ENCODE measurements at places on chromosomes 5 and 9.
A peak's percentile ranks its signal among the peaks of the same experiment; 100 is the strongest.

- DNase-seq, result no peak
These were observed 52.5 kb downstream of the ANKDD1B start for GRCh38 chr5:75663579-75664284.

- DNase-seq, result no peak
These were observed 13.9 kb downstream of the TGFBI start for GRCh38 chr5:136042665-136043121.

DNA sequence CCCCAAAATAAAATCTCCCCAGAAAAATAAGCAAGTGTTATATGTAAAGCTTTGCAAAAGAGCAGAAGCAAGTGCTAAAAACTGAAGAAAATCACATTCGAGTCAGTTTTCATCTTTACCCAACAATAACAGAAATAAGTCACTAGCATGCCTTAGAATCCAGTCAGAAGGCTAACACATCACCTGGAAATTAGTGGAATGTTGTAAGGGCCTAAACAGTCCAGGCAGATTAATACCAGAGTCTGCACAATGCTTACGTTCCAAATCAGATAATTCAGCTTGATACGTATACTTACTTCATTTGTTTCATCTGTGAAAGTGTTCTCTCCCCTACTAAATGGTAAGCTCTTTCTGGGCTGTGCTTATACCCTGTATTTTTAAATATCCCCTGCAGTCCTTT is 42.7 kb downstream of the SUSD1 start:
- no peak for DNase-seq

- no peak for DNase-seq
These were observed 356.4 kb upstream of the CCNH start for GRCh38 chr5:87769157-87769556.

DNA sequence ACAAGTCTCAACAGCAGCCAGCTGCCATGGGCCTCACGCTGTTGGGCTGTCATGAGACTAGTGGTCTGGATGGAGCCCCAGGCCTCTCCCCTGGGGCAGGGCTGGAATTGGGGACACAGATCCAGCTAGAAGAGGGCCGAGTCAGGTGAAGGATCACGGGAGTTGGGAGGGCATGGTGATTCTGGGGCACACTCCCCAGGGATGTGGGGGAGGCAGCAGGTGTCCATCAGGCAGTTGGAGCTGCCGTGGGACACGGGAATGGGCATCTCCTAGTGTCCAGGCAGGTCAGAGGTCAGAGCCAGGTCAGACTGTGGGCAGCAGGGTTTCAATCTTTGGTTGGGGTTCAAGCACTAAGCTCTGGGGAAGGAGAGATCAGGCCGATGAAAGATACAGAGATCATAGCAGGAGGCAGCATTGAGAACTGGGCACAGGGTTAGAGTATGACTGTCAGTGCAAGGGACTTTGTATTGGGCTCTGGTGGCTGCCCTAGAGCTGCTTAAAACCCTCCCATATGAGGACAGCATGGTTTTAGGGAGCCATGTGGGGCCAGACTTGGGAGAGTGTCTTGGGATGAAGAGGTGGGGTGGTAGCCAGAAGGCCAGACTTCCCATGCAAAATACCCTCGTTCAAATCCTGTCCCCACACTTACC is 59.2 kb downstream of the ARHGEF37 start:
- DNase-seq, result no peak

DNA sequence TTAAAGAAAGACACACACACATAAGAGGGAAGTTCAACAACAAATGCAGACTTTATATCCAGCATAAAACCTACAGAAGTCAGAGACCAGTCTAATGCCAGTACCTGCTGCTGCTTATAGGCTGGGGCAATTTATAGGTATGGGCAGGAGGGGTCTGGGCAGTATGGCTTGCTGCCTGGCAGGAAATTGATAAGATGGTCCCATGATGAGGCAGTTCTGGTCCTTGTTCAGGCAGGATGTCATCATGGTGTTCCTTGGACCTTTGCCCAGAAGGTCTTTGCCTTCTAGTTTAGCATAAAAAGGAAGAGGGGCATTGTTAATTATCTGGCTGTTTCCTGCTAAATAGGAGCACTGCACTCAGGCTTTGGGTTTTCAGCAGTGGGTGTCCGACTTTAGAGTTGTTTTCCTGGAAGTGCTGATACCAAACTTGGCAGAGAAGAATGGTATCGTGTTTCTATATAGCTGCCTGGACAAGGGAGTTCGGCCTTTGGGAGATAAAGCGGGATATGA is 10.4 kb upstream of the PDCD1LG2 start:
- no peak for DNase-seq

- no peak for DNase-seq
These were observed 607.4 kb downstream of the KIF4B start for GRCh38 chr5:155620821-155621410.

DNA sequence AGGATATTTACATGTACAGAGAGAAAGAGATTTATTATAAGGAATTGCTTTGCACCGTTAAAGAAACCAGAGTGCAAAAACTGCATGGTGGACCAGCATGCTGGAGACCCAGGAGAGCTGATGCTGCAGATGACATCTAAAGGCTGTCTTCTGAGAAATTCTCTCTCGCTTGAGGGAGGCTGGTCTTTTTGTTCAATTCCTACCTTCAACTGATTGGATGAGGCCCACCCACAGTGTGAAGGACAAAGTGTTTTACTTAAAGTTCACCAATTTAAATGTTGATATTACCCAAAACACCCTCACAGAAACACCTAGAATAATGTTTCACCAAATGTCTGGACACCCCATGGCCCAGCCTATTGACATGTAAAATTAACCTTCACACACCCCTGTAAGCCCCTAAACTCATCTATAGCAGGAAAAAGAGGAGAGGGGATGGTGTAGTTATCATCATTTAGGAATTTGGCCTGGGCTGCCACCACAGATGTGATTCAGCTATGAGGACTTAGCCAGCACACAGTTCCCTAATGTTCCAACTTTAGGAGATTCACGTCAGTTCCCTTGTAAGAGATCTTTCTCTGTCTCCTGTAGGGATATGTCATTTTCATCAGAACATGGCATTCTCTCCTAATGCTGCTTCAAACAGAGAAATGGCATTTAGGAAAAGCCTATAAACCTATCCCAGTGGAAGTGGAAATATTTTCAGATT is 358.2 kb upstream of the TLE4 start:
- no peak for DNase-seq

- no peak for DNase-seq
These were observed 28.6 kb upstream of the EPB41L4B start for GRCh38 chr9:109349421-109349846.

DNA sequence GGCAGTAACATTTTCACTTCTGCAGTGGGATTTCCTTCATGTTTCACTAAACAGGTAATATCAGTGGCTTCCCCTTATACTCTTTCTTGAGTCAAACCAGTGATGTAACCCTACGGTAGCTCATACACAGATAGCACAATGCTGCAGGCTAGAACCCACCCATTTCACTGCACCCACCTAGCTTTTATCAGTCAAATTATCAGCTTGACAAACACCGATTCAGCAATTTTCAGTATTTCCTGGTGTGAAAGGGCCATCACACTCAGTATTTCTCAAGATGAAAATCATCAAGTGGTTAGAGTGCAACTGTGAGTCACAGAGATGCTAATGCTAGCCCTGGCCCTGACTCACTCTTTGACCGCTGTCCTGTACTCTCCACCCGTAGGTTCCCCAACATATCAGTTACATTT is 242.3 kb upstream of the PTGER4 start:
- no peak for DNase-seq

- DNase-seq, result no peak
These were observed 131.6 kb downstream of the TLR4 start for GRCh38 chr9:117835798-117836197.

GRCh38 chr9:87464110-87464991 is 33.3 kb upstream of the DAPK1 start:
- DNase-seq, result no peak

GRCh38 chr5:55800924-55801323 is 50.2 kb upstream of the IL31RA start:
- no peak for DNase-seq

- peak; percentile 51 for DNase-seq
These were observed 20.1 kb upstream of the HSPA9 start for GRCh38 chr5:138595180-138595795.

- DNase-seq, result no peak
These were observed 111.2 kb upstream of the FAM174A start for GRCh38 chr5:100424017-100424416.

DNA sequence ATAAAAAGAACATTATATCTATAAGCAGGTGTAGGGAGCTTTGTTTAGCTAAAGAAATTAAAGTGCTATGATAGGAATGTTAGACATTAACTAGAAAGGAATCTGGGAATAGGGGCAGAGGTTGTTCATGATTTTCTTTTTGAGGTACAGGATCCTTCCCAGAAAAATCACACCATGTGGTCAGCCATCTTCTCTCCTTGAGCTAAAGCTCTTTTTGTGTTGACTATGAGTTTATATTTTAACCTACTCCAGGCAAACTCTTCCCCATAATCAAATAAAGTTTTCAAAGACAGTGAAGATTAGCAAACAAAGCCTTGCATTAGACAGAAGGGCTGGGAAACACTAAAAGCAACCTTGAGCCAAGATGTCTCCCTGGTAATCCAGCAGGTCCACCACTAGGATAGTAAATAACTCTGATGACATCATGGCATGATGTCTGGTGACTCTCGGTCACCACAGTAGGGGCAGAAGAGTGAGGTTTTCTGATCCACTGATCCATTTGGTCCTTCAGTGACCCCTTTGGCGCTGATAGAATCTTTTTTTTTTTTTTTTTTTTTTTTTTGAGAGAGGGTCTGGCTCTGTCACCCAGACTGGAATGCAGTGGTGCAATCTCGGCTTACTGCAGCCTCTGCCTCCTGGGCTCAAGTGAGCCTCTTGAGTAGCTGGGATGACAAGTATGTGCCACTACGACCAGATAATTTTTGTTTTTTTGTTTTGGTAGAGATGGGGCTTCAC is 30.6 kb upstream of the IL6ST start:
- no peak for DNase-seq
